Left lobe of liver (tissue), 2 donors: ENCODE measurements at places on chromosomes 16 and 17. TPM values are rescaled to one million over a fixed set of nuclear protein-coding genes. Genes with fewer than 3 reads are reported as not detected.
A peak's percentile ranks its signal among the peaks of the same experiment; 100 is the strongest.

CCL23 gene
- total RNA-seq: 1.4 TPM

GRCh38 chr17:77363821-77364361 lies 223.1 kb downstream of the SEC14L1 start:
- DNase-seq: no peak

- no peak for DNase-seq
Measured at GRCh38 chr17:8315764-8316217, 5.8 kb downstream of the ARHGEF15 start.

DNA sequence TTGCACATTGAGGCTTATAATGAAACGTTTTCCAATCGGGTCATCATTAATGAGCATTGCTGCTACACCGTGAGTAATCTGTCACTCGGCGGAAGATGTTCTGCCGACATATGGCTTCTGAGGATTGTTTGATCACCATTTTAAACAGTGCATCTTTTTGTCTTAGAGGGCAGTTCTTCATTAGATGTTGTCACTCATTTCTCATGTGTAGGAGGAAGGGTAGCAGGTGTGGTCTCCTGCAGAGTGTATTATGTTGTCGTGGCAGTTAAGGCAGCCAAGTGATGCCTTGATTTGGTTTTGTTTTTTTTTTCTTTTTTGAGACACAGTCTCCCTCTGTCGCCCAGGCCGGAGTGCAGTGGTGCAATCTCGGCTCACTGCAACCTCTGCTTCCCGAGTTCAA lies 50.5 kb downstream of the SEC14L1 start:
- no peak for DNase-seq

ARL6IP1 gene
- total RNA-seq: 93.3 TPM

TMEM11 gene
- 9.3 TPM for total RNA-seq

GRCh38 chr16:67562918-67563707 lies 787 bp downstream of the CTCF start:
- peak; percentile 72 for DNase-seq

TBC1D3K gene
- not detected for total RNA-seq

DNA sequence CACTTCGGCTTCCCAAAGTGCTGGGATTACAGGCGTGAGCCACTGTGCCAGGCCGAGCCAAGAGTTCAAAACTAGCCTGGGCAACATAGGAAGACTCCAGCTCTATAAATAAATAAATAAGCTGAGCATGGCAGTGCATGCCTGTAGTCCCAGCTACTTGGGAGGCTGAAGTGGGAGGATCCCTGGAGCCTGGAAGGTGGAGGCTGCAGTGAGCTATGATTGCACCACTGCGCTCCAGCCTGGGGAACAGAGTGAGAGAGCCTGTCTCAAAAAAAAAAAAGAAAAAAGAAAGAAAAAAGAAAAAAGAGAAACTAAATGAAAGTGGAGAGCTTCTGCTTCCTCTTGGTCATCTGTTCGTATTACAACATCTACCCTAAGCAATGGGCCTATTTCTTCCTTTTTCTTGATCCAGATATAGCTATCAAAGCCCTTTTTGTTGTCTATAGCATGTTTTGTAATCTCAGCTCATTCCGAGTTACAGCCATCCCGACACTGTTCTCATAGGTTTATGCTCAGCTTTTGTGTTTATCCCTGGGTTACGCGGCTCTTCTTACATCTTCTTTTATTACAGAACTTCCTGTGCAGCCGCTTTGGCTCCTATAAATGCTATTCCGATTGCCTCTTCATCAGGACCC lies 14.1 kb upstream of the MAPK3 start:
- DNase-seq: no peak

DNA sequence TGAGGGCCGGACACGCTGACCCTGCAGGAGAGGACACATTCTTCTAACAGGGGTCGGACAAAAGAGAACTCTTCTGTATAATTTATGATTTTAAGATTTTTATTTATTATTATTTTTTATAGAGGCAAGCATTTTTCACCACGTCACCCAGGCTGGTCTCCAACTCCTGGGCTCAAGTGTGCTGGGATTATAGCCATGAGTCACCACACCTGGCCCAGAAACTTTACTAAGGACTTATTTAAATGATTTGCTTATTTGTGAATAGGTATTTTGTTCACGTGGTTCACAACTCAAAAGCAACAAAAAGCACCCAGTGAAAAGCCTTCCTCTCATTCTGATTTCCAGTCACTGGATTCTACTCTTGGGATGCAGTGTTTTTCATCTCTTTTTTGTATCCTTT lies 2.3 kb upstream of the SERPINF1 start:
- DNase-seq: no peak

CLEC3A gene
- not detected for total RNA-seq

DNA sequence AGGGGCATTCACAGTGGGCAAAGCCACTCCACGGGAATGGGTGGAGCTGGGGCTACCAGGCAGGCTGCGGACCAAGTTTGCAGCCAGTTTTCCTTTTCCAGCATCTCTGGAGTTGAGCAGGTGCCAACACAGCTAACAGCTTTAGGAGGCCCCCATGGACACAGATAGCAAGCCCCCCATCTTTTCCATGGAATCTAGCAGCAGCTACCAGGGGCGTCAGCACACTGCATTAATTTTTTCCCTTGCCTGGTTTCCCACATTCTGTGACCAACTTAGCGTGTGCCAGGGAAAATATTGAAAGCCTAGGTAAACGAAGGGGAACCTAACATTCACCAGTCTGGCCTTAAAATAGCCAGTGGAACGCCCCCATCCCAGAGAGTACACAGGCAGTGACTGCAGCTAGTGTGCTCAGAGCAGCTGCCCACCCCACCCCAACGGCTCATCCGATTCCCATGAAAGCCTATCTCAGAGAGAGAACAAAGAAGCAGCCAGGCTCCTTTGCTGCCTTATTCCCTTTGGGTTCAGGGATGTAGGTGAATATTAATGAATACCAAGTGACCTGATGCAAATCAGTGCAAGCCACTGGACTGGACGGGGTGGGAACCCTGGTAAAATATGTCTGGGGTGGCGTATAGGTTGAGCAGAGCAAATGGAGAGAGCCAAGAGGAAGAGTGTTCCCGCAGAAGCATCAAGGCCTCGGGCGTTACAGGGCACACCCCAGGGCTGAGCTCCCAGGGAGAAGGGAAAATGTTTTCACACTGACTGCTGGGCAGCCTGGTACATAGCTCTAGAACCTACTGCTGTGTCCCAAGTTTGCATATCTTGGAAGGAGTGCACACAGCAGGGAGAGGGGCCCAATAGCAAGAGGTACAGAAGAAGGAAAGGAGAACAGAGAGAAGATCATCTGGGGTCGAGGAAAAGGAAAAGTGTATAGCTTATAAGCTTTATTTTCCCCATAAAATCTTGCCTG lies 73.9 kb upstream of the SOX9 start:
- no peak for DNase-seq

SLFN14 gene
- 0.05 TPM for total RNA-seq

DNA sequence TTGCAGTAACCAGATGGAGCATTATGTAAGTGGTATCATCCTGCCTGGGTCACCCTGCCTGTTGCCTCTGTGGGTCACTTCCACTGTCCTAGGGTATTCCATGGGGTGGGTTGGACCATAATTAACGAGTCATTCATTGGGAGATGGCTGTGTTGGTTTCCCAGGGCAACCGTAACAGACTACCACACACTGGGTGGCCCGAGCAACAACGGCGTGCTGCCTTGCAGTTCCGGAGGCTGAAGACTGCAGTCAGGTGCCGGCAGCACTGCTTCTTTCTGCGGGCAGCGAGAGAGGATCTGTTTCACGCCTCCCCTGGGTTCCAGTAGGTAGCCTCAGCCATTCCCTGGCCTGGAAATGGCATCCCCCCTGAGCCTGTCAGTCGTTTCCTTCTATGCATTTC lies 28.9 kb upstream of the CMIP start:
- DNase-seq: no peak

GRCh38 chr17:64154717-64155116 lies 24.8 kb upstream of the ERN1 start:
- no peak for DNase-seq

- no peak for DNase-seq
Measured at GRCh38 chr17:71349908-71350600, 770.8 kb upstream of the SOX9 start.

GRCh38 chr17:13283606-13284005 lies 265.8 kb upstream of the ELAC2 start:
- no peak for DNase-seq

WRAP53 gene
- total RNA-seq: 4.9 TPM

- no peak for DNase-seq
Measured at GRCh38 chr16:19919142-19919541, 34.5 kb upstream of the GPRC5B start.

CDH16 gene
- total RNA-seq: not detected

STRADA gene
- total RNA-seq: 13.4 TPM

DNA sequence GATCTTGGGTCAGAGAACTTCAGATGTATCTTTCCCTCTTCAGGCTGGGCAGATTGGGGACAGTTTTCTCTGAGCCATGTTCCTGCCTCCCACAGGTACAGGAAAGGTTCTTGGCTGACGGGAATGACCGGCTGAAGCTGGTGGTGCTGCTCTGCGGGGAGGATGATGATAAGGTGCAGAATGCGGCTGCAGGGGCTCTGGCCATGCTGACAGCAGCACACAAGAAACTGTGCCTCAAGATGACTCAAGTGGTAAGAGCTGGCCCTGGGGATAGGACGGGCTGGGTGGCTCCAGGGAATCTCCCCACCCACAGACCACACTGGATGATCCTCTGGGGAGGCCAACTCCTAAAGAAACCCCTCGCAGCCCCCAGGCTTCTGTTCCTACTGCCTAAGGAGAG lies 10.9 kb downstream of the SLC35G3 start:
- no peak for DNase-seq

PITPNM3 gene
- 1.8 TPM for total RNA-seq

ZNF778 gene
- total RNA-seq: 5.3 TPM

DNA sequence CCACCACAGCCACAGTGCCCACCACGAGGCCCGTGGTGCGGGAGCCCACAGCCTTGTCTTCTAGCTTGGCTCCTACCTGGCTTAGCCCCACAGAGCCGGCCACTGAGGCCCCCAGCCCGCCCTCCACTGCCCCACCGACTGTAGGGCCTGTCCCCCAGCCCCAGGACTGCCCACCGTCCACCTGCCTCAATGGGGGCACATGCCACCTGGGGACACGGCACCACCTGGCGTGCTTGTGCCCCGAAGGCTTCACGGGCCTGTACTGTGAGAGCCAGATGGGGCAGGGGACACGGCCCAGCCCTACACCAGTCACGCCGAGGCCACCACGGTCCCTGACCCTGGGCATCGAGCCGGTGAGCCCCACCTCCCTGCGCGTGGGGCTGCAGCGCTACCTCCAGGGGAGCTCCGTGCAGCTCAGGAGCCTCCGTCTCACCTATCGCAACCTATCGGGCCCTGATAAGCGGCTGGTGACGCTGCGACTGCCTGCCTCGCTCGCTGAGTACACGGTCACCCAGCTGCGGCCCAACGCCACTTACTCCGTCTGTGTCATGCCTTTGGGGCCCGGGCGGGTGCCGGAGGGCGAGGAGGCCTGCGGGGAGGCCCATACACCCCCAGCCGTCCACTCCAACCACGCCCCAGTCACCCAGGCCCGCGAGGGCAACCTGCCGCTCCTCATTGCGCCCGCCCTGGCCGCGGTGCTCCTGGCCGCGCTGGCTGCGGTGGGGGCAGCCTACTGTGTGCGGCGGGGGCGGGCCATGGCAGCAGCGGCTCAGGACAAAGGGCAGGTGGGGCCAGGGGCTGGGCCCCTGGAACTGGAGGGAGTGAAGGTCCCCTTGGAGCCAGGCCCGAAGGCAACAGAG lies 10.5 kb downstream of the VASN start:
- DNase-seq: no peak

GRCh38 chr17:36629252-36629847 lies 28.0 kb downstream of the MRM1 start:
- DNase-seq: peak; percentile 74

DNA sequence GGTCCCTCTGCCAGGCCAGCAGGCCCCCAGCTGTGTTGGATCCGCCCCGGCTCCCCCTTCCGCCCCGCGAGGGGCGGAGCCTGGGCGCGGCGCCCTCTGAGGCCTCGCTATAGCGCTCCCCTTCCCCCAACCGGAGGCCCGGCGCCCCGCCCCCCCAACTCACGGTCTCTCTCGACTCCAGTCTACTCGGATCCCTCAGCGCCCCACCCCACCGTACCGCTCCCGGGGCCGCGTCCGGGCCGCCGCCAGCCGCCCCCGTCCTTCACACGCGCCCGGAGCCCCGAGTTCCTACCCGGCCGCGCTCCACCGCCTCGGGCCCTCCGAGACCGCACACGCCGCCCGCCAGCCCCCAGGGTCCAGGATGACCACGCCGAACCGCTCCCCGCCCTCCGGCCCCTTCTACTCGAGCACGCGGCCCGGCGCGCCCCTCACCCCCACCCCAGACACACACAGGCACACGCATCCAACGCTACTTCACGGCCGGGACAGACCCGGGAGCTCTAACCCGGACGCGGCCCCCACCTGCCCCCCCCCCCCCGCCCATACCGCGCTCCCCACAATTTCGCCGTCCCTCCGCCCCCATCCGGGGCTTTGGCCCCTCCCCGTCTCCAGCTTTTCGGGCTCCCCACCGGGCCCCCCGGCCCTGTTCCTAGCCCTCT lies 1.4 kb downstream of the PHF23 start:
- peak; percentile 86 for DNase-seq

DNA sequence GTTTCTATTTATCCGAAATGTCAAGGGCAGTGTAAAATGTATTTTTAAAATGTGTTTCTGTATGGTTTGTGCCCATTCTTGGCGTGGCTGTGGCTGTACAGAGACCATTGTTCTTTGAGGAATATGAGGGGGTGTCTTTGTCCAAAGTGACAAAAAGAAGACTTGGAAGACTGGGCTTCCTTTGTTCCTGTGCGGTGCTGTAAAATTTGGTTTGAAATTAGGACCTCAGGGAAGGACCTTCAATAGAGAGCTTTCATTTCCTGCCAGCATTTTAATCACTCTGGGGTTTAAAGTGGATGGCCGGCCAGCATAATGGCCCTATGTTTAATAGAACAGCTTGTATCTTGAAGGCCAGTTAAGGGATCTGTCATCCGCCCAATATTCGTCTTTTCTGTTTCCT lies 190.1 kb upstream of the TBX2 start:
- no peak for DNase-seq

DNA sequence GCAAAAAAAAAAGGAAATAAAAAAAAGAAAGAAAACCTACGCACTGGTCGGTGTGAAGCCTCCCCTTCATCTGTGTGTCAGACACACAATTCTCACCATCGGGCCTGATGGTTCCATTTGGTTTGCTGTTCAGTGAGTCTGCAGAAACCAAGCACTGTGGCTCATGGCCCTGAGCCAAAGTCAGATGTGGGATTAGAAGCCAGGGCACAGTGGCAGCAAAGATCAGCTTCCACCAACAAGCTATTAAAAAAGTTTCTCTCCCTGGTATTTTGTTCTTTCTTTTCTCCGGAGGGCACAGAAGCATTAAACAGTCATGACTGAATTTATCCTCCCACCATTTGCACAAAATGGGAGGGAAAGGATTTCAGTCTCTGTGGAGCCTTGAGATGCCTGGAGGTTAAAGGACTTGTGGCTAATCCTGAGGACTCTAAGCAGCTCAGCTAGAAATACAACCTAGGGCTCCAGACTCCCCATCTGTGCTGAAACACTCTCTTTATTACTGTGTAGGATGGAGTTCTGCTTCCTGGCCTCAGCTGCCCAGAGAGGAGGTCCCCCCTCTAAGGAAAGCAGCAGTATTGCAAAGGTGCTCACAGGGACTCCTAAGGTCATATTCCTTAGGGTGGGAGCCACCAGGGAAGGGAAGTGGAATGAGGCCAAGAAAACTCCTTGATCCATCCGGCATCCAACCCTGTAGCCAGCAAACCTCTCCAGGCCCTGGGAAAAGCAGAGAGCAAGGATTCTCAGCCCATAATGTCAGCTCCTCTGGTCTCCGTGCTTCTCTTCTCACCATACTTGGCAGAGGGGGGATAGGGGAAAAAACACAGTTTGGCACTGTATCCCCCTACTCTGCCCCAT lies 28.2 kb downstream of the SLC39A11 start:
- DNase-seq: peak; percentile 44
